ENCODE measurements at places on chromosomes 12 and 14.

DNA sequence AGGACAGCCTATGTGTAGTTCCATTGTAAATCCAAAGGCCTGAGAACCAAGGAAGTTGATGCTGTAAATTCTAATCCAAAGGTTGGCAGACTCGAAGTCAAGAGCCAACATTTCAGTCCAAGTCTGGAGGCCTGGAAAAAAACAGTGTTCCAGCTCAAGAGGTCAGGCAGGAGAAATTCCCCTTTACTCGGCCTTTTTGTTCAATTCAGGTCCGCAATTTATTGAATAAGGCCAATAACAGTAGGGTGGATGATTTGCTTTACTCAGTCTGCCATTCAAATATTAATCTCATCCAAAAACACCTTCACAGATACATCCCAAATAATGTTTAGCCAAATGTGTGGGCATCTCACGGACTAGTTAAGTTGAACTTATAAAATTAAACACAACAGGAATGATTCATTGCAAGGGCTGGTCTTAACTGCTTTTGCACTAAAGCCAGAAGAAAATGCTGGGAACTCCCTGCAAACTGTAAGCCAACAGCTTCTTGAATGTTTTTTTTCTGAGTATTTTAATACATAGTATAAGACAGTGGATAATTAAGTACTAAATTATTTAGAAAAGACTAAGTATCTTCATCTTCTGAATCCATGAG, 197.4 kb upstream of the GARIN6 start:
- no peak for DNase-seq

DNA sequence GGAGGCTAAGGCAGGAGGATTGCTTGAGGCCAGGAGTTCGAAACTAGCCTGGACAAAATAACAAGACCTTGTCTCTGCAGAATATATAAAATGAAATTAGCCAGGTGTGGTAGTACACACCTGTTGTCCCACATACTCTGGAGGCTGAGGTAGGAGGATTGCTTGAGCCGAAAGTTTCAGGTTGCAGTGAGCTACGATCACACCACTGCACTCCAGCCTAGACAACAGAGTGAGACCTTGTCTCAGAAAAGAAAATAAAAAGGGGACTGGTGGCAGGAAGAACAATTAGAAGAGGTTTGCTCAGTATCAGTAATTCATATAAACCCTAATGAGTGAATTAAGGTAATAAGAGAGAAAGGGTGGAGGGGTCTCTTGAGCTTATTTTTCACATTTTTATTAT, 8.0 kb downstream of the PSMA6 start:
- DNase-seq = no peak

DNA sequence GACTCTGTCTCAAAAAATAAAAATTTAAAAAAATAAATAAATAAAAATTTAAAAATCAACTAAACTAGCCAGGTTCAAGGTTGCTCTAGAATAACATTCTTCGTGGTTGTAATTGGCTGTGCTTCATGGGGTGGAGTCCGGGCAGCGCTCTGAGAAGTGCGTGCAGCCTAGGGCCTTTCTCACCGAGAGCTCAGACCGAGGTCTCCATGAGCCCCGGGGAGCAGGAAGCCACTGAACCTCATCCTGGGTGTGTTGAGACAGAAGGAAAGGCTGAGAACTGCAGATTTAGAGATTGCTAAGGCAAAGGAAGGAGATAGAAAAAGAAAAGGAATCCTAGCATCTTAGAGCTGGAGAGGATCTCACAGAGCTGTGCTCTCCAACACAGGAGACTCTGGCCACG, 14.7 kb downstream of the P2RX4 start:
- DNase-seq = no peak

DNA sequence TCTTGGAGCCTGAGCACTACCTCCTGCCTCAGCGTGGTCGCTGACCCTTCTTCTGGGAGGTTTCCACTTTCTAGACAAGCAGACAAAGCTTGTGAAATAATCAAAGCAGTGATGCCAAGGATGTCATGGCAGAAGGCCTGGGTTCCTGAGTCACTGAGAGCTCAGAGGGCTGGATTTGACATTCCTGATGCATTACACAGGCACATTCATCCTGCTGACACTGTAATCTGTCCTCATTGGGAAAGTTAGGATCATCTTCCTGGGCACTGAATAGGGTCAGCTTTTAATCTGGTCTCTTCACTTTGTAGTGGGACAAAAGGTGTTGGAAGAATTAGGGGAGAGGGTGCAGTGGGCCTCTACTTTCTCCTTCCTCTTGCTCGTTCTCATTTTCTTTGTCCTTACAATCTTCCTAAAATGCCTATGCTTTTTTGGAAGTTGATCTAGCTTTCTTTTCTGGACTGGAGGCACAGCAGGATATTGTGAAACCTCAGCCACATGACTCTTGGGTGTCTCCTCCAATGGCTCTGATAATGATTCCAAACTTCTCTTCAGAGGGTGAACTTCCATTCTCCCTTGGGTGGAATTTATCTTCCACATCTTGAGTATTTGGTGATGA, 29.6 kb downstream of the EEA1 start:
- DNase-seq = no peak

- DNase-seq = no peak
These were observed 39.7 kb upstream of the SMUG1 start for GRCh38 chr12:54228471-54228870.

DNA sequence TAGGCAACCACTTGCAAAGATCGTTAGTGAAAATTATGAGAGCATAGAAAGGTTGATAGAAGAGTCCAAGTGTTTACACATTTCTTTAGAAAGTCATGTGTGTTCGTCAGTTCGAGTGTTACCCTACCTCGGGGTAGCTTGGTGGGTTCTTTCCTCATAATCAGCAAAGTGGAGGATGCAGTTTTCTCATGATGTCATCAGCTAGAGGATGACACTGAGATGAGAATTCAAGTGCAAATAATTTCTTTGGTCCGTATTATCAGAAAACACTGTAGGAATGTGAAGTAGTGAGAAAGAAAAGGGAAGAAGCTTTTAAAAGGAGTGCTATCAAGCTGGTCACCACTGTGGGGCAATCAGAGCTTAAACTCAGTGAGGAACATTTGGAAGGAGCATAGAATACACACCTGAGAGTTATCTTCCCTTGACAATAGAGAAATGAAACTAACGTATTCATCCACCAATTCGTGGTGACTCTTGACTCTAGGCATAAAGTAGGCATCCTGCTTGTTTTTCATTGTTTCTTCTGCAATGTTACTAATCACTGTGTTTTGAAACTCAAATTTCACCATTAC, 1340.9 kb upstream of the TMEM132C start:
- DNase-seq = no peak
